ENCODE measurements at places on chromosomes 3 and 15. TPM values are rescaled to one million over a fixed set of nuclear protein-coding genes. Genes with fewer than 3 reads are reported as not detected.

ITIH1 gene
- not detected for total RNA-seq

PFN2 gene
- total RNA-seq = 175 TPM

ST3GAL6 gene
- 6.1 TPM for total RNA-seq

COLQ gene
- total RNA-seq = 1.9 TPM

HRG gene
- total RNA-seq = 0.15 TPM

TNFAIP8L3 gene
- 0.67 TPM for total RNA-seq

CDC25A gene
- total RNA-seq = 65.0 TPM

COL6A5 gene
- total RNA-seq = not detected

A4GNT gene
- not detected for total RNA-seq

CDHR4 gene
- 0.50 TPM for total RNA-seq

UPK1B gene
- total RNA-seq = 0.67 TPM

SOX2 gene
- total RNA-seq = 247 TPM

CSPG5 gene
- total RNA-seq = 7.4 TPM

MYO1E gene
- total RNA-seq = 138 TPM
